Stimulated activated naive CD8-positive, alpha-beta T cell treated with anti-CD3 and anti-CD28 coated beads, Interleukin-15, amount 100 ng/mL, for 72 hours (primary cell): ENCODE measurements at places on chromosomes 16 and 17.

GRCh38 chr16:726438-727290 is at the start of the genes CCDC78 and HAGHL:
Gene CCDC78, minus strand, starts transcription at chr16:726443. Its CDS starts 76 bp downstream, at chr16:726367.
Gene HAGHL, plus strand, starts transcription at chr16:727106. Its CDS starts 404 bp downstream, at chr16:727510.
- DNase-seq, result peak; percentile 60

- DNase-seq, result no peak
Measured at GRCh38 chr17:62705156-62705777, 77.8 kb downstream of the MRC2 start.

GRCh38 chr17:79777120-79777893 is 641 bp upstream of the CBX2 start:
- no peak for DNase-seq

GRCh38 chr17:45241328-45242028 is 19.8 kb downstream of the FMNL1 start:
- no peak for DNase-seq

DNA sequence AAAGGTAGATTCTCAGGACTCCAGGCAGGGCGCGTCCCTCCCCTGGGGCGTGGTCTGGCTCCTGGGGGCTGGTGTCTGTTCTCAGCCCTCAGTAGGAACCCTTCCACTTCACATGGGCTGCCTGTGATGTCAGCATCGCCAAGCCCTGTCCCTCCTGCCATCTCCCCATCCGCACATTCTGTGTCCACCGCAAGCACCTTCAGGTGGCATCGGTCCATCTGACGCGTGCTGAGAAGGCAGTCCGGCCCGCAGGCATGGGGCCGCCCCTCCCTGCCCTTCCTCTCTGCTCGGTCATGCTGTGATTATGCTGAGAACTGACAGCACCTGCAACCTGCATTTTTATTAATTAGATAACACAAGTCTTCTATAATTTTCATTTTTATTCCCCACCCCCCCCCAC is 12.7 kb upstream of the DNAH17 start:
- DNase-seq, result no peak

GRCh38 chr17:29111816-29112499 is 68.2 kb downstream of the MYO18A start:
- DNase-seq, result peak; percentile 66

DNA sequence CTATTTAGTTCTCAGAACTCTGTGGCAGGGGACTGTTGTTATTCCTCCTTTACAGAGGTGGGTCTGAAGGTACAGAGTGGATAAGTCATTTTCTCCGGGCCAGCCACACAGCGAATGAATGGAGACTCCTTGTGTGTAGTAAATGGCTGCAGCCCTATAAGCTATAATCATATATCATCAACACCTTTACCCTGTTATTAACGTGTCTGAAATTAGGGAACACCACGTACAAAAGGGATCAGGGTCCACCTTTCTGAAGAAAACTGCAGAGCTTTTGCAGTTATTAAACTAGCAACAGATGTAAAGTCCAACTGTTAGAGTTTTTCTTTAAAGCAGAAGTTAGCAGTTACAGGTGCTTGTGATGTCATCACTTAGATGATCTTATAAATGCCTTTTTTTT is 696.7 kb downstream of the MAF start:
- no peak for DNase-seq

- DNase-seq, result no peak
Measured at GRCh38 chr16:821751-822150, 21.2 kb upstream of the GNG13 start.

GRCh38 chr17:28887871-28888471 is 9.6 kb downstream of the FLOT2 start:
- DNase-seq, result no peak

- DNase-seq, result no peak
Measured at GRCh38 chr16:68994324-68994723, 111.1 kb upstream of the HAS3 start.

GRCh38 chr16:17657045-17657444 is 186.3 kb upstream of the XYLT1 start:
- no peak for DNase-seq

DNA sequence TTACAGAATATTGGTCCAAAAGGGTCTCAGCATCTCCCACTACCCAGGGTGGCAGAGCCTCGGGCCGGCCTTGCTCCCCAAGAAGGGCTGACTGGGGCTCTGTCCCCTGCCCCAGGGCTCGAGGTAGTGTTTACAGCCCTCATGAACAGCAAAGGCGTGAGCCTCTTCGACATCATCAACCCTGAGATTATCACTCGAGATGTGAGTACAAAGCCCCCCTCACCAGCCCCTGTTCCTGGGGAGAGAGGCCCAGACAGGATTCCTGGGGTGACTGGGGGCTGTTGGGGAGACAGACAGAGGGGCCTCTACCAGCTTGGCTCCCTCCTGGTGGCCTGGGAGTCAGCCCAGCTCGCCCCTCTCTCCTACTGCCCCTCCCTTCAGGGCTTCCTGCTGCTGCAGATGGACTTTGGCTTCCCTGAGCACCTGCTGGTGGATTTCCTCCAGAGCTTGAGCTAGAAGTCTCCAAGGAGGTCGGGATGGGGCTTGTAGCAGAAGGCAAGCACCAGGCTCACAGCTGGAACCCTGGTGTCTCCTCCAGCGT is 6.1 kb upstream of the NLRC5 start:
- no peak for DNase-seq
